ENCODE measurements at places on chromosomes 12 and 14. TPM values are rescaled to one million over a fixed set of nuclear protein-coding genes. Genes with fewer than 3 reads are reported as not detected.

Gene STYK1
- total RNA-seq = 0.10 TPM

Gene MGP
- 3.7 TPM for total RNA-seq

Gene NPAS3
- not detected for total RNA-seq

Gene RABGGTA
- 43.3 TPM for total RNA-seq

Gene MMP19
- 0.55 TPM for total RNA-seq

Gene LMNTD1
- not detected for total RNA-seq
